COLO829 (cell line): ENCODE measurements at places on chromosomes 7 and 10.

GRCh38 chr7:89247207-89247606, 451.7 kb upstream of the TEX47 start:
- no peak for DNase-seq

GRCh38 chr10:5547931-5548660, 23.3 kb downstream of the CALML3 start:
- DNase-seq: peak; percentile 87

GRCh38 chr7:149783386-149784250, 10.2 kb upstream of the ZNF467 start:
- DNase-seq: no peak

- DNase-seq: no peak
Observed at GRCh38 chr10:7944215-7944480, 110.3 kb upstream of the GATA3 start.

GRCh38 chr7:85095806-85096205, 91.0 kb downstream of the SEMA3D start:
- DNase-seq: no peak

GRCh38 chr10:15461353-15462108, 90.4 kb upstream of the FAM171A1 start:
- DNase-seq: peak; percentile 3

DNA sequence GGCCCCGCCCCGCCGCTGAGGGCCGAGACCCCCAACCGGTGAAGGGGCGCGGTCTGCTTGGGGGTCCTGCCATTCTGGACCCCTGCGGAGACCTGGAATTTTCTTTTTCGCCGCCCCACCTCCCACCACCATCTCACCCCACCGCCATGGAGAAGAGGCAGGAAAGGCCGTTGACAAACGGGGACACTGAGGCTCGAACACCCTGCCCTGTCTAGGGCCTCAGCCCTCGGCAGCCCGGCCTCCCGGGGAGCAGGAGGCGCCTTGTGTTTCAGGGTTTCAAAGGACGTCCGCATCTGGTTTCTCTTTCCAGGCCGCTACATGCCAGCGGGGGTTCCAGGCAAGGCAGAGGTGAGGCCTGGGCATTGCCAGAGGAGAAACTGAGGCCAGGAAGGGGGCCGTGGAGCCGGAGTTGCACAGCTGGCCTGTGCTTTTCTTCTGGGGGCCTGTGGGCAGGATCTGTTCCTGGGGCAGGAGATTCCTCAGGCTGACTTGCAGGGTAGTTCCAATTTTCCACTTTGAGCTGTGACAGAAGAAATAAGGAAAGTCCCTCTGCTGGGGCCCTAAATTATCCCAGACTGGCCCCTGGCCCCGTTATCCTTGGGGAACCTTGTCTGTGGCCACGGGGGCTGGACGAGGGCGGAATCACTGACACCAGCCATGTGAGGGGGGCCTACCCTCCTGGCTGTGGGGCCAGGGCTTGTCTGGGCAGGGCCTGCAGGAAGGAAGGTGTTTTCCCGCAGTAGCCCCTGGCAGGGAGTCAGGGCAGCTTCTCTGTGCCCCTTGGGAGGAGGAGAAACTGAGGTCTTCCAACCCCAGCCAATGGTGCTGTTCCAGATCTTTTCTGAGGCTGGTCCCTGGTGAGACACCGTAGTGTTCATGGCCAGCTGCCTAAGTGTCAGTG, 900 bp upstream of the MICALL2 start:
- DNase-seq: no peak

DNA sequence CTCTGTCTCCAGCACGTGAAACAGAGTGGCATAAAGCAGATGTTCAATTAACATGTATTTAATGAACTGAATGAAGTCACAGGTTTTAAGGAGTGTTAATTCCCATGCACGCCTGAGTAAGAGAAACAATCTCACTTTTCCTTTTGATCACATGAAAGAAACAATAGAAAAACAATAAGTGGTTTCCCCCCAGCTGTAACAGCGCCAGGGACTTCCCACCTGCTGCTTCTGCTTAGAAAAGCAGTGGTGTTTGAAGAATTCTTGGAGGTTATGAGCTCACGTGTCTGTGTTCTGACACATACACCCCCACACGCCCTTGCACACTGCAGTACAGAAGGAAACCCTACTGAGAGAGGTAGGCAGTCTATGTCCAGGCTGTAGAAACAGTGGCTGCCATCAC, 51.3 kb upstream of the FRMD4A start:
- no peak for DNase-seq

- DNase-seq: no peak
Observed at GRCh38 chr7:157668884-157669767, 332.3 kb downstream of the DNAJB6 start.

- no peak for DNase-seq
Observed at GRCh38 chr7:96949766-96950165, 55.6 kb upstream of the DLX6 start.

DNA sequence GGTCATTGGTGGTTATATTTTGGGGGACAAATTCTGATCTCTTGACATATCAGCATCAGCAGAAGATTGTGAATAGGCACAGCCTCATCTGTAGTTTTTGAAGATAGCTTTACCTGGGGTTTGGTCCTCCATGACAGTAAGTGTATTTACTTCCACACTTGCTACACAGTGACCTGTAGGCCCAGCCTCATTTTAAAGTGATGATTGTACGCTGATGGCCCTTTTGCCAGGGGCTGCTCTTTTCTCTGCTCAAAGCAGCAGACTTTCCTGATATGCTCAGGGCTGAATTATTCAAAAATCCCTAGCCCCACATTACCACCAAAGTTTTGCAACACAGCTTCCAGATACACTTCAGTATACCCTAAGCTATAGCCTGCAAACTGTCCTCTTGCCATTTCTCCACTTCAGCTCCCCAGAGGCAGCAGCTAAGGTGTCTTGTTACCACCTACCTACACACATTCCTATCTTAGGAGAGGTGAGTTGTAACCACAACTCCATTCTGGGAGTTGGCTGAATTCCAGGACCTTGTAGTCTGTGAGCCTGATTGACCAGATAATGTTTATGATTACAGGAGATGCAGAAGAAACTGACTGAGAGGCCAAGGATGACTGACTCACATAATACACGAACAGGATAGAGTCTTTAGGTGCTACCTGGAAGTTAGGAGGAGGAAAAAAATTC, 6.0 kb downstream of the ASB4 start:
- no peak for DNase-seq

DNA sequence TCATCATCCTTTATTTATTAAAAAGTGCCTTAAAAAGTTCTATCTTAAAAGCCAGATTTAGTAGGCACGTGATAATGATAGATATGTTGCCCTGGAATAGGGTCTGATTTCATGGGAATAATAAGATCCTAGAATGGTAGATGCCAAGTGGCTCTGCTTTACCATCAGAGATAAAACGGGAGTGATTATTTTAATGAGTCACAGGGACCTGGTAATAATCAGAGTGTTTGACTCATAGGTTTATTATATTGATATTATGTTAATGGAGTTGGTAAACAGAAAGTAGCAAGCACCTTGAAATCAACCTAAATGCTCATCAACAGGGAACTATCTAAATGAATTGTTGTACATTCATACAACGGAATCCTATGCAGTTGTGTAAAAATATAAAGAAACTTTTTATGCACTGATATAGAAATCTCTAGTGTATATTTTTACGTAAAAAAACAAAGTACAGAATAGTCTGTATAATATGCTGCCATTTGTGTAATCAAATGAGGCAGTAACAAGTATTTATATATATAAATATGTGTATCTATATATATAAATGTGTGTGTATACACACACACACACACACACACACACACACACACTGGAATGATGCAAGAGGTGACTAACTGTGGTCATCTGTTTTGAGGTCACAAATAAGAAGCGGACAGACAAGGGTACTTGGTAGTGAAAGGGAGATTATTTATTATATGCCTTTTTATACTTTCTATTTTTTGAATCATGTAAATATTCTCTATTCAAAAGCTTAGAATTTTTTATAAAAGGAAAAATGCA, 78.6 kb upstream of the DYNC1I1 start:
- no peak for DNase-seq

GRCh38 chr7:3455806-3456595, 154.9 kb downstream of the SDK1 start:
- no peak for DNase-seq

DNA sequence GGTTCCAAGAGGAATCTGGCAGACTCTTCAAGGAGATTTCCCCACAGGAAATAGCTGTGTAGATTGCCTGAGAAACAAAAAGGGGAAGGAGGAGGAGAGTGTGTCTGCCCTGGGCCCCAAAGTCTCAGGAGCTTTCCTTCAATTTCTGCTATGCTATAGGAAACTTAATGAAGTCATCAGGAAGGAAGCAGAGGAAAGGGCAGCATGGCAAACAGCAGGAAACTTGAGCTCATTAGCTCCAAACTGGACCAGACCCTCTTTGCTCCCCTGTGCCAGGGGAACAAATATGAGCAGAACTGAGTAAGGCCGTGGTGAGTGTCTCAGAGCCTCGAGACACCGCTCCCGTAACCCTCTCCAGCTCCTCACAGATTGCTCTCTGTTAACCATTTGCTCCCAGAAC, 4.8 kb upstream of the KCNIP2 start:
- no peak for DNase-seq

- DNase-seq: no peak
Observed at GRCh38 chr10:53904506-53905241, 896.4 kb downstream of the PCDH15 start.

DNA sequence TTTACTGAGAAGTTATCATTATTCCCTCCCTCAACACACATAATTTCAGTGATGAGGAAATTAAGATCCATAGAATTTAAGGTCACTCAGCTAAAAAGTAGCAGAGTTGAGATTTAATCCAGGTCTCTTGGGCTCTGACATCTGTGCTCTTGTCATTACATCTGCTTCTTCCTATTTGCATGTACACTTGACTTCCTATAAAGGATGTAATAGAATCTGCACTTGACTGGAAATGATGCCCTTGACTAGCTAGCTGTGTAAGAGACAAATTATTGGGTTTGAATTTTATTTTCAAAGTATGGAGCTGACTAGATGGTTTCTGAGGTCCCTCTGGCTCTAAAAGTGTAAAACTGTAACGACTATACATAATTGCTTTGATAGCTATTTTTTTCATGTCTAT, 59.5 kb downstream of the AGK start:
- DNase-seq: no peak

- no peak for DNase-seq
Observed at GRCh38 chr10:34433241-34434076, 381.6 kb downstream of the PARD3 start.

GRCh38 chr10:9198611-9199010, 1144.1 kb downstream of the GATA3 start:
- no peak for DNase-seq

GRCh38 chr10:13681960-13682359, 95.2 kb downstream of the PRPF18 start:
- DNase-seq: no peak

DNA sequence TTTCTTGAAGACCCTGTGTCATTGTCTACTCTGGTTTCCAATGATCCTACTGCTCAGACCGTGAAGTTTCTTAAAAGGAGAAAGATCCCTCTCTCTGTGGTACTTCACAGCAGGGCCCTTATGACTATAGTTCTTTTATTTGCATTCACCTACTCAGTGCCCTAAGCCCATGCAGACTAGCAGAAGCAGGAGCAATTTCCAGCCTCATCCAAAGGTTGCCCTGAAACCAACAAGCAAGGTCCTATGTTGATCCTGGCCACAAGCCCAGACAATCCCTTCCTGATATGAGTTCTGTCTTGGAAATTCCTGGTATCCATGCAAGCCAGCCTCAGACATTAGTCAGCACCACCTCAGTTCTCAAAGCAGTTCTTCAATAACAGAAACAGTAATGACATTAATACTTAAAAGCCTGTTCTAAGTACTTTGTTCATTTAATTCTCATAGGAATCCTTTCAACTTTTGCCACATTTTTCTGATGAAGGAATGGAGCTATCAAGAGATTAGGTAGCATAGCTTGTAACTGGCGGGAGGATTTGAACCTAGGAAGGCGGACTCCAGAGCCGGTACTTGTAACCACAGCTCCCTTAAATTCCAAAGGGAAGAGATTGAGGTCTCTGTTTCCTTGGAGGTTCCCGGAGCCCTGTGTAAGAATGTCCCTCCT, 58.1 kb upstream of the ST8SIA6 start:
- peak; percentile 34 for DNase-seq

DNA sequence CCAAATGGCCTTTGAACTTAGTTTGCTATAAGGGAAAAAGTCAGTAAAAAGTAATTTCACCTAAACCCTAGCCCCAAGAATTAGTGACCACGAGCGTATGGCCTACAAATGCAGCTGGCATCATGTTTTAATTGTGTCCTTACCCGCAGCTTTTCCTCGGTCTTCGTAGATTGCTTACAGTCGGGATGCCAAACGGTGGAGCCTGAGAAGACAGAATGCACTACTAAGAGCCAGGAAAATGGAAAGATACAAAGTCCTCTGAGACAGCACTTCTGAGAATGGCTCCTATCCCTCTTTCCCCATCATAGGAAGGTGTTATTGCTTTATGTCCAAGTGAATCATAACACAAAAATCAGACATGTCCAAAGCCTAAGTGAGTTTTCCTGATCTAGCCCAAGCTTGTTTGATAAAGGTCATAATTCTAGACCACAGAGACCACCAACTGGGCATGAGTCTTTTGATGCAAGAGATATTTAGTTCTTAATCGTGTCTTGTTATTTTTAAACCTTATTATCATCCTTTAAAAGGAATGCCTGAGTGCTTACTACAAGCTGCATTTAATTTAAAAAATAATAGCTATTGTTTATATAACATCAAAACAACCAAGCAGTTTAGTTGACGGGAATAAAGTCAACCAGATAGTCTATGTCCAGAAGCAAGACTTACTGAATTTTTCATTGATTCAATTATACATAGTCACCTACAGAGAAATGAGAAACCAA, 83.7 kb upstream of the AFAP1L2 start:
- no peak for DNase-seq

GRCh38 chr10:77042706-77043419, 594.7 kb downstream of the KCNMA1 start:
- DNase-seq: no peak

DNA sequence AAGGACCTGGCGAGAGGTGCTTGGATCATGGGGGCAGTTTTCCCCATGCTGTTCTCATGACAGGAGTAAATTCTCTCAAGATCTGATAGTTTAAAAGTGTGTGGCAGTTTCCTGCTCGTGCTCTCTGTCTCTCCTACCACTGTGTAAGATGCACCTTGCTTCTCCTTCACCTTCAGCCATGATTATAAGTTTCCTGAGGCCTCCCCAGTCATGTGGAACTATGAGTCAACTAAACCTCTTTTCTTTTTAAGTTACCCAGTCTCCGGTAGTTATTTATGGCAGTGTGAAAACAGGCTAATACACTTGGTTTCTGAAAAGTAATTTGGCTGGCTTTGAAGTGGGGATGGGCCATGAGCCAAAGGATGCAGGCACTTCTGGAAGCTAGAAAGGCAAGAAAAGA, 268.0 kb upstream of the KAT6B start:
- DNase-seq: no peak

DNA sequence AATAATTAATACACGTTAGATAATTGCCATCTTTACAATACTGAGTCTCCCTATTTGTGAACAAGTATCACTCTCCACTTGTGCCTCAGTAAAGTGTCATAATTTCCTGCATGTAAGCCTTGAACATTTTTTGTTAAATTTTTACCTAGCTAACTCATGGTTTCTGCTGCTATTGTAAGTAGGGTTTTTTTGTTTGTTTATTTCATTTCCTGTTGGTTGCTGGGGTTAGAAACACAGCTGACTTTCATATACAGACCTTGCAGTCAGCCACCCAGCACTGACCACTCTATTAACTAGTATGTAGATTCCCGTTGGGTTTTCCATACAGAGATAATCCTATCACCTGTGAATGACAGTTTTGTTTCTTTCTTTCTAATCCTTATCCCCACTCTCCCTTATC, 133.3 kb downstream of the MPP7 start:
- no peak for DNase-seq

GRCh38 chr7:371119-371778, 81.3 kb downstream of the FOXL3 start:
- peak; percentile 45 for DNase-seq
